ENCODE measurements at places on chromosomes 12 and 14. TPM values are rescaled to one million over a fixed set of nuclear protein-coding genes. Genes with fewer than 3 reads are reported as not detected.
A peak's percentile ranks its signal among the peaks of the same experiment; 100 is the strongest.

Gene CCND2
- 7.1 TPM for total RNA-seq

Gene MYF5
- total RNA-seq, result not detected

Gene CELA1
- not detected for total RNA-seq

Gene ATF7IP
- 23.8 TPM for total RNA-seq

Gene CSRP2
- 64.3 TPM for total RNA-seq

Gene DBX2
- not detected for total RNA-seq

Gene SERPINA10
- total RNA-seq, result not detected

Gene NEMP1
- 10.0 TPM for total RNA-seq

Gene TAS2R9
- not detected for total RNA-seq

Gene STON2
- total RNA-seq, result not detected

Gene CIT
- total RNA-seq, result 18.4 TPM

Gene COX8C
- not detected for total RNA-seq

Gene CLEC4C
- total RNA-seq, result not detected

Gene DAO
- not detected for total RNA-seq

Gene FKBP4
- total RNA-seq, result 51.8 TPM

DNA sequence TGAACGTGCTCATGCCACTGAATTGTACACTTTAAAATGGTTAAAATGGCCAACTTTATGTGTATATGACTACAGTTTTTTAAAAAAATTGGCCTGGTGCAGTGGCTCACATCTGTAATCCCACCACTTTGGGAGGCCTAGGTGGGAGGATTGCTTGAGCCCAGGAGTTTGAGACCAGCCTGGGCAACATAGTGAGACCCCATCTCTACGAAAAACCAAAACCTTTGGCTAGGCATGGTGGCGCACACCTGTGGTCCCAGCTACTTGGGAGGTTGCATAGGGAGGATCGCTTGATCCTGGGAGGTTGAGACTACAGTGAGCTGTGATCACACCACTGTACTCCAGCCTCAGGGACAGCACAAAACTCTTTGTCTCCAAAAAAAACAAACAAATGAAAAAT, 5.3 kb downstream of the BRI3BP start:
- DNase-seq, result no peak

- DNase-seq, result peak; percentile 93
Measured at GRCh38 chr12:92973614-92974013, 44.5 kb upstream of the EEA1 start.

GRCh38 chr12:47356129-47356700, 276.5 kb upstream of the AMIGO2 start:
- no peak for DNase-seq

GRCh38 chr14:34113005-34113511, 162.2 kb upstream of the EGLN3 start:
- DNase-seq, result peak; percentile 86

- peak; percentile 65 for DNase-seq
Measured at GRCh38 chr14:55301437-55302121, 30.4 kb downstream of the FBXO34 start.

DNA sequence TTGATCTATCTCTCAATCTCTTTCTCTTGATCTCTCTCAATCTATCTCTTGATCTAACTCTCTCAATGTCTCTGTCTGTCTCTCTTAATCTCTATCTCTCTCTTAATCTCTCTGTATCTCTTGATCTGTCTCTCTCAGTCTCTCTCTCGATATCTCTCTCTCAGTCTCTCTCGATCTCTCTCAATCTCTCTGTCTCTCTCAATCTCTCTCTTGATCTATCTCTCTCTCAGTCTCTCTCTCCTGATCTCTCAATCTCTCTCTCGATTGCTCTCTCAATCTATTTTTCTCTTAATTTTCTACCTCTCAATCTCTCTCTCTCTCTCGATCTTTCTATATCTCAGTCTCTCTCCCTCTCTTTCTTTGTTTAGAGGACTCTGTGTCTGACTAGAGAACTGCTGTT, 126.7 kb downstream of the BCL11B start:
- DNase-seq, result no peak

- DNase-seq, result no peak
Measured at GRCh38 chr14:87312169-87312893, 680.7 kb downstream of the GALC start.

DNA sequence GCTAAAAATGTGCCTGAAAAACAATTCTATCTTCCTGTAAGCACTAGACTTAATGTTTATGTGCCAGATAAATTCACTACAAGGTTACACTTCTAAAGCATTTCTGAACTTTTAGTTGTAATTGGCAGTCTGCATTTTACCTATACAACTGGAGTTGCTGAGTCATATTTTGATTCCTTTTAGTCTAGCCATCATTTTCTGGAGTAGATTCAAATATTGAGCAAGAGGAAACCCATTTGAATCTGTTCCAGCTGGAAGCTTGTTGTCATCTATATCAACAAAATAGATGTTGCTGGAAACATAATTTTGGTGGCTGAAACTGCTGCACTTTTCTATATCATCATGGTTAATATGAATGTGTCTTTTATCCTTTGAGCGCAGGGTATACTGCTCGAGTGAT, 122.2 kb upstream of the CCDC175 start:
- no peak for DNase-seq

GRCh38 chr12:121443193-121443870, 43.4 kb downstream of the RNF34 start:
- peak; percentile 71 for DNase-seq

DNA sequence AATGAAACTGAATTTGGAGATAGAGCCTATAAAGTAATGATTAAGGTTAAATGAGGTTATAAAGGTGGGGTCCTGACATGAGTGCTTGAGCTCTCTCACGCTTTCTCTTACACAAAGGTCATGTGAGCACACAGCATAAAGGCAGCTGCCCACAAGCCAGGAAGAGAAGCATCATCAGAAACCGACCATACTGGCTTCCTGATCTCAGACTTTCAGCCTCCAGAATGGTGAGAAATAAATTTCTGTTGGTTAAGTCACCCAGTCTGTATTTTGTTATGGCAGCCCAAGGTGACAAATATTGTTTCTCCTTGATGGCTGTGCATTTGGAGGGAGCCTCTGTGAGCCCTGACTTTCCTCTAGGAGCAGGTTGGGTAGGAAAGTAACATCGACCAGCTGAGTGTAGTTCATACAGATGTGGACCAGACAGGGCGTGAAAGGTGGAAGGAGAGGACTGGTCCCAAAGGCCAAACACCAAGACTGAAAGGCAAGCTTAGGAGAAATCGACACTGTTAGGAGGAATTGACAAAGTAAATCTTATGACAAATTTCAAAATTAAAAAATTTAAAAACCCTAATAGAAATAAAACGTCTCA, 97.6 kb upstream of the SLC38A2 start:
- no peak for DNase-seq

- peak; percentile 5 for DNase-seq
Measured at GRCh38 chr12:99154216-99154982, 493.2 kb upstream of the GARIN6 start.

- DNase-seq, result peak; percentile 19
Measured at GRCh38 chr12:21774358-21775132, at the start of gene KCNJ8. TSS of gene KCNJ8 (minus strand) at chr12:21774706. CDS start at chr12:21773616, 1,090 bp downstream.

DNA sequence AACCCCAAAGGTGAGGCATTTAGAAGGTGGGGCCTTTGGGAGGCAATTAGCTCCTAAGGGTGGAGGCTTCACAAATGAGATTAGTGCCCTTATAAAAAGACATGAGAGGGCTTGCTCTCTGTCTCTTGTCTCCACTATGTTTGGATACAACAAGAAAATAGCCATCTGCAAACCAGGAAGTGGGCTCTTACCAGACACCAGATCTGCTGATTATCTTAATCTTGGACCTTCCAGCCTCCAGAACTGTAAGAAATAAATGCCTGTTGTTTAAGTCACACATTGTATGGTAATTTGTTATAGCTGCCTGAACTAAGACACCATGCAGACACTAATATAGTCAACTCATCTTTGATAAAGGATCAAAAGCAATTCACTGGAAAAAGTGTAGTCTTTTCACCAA, 34.4 kb downstream of the TMEM116 start:
- DNase-seq, result no peak

- DNase-seq, result no peak
Measured at GRCh38 chr14:20743556-20743955, 2.1 kb upstream of the EDDM3A start.

- DNase-seq, result peak; percentile 69
Measured at GRCh38 chr14:52279408-52279807, 11.9 kb downstream of the PTGDR start.

DNA sequence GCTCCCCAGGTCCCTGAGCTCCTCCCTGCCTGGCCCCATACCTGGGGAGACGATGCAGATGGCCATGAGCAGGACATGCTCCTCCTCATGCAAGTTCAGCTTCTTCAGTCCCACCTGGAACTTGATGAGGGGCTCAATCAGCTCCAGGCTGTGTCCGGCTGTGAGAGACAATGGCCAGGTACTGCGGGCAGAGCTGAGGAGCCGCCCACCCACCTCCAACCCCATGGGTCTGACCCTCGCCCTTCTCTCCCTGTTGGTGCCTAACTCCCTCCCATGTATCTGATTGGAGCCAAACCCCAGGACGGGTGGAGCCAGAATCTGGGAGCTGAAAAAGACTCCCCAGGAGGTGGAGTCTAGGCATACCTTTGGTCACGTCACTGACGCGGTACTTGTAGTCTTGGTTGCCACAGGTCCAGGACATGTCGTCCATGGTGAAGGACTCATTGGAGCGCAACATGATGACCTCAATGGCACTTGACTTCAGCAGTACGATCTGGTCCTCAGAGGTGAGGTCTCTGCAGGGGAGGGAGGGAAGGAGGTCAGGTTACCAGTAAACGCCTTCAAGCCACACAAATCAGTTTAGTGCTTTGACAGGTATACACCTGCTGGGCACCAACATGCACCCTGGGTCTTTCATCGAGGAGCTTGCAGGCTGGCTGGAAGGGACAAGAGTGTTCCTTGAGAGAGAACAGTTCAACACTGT, 26.7 kb upstream of the HDAC7 start:
- no peak for DNase-seq

DNA sequence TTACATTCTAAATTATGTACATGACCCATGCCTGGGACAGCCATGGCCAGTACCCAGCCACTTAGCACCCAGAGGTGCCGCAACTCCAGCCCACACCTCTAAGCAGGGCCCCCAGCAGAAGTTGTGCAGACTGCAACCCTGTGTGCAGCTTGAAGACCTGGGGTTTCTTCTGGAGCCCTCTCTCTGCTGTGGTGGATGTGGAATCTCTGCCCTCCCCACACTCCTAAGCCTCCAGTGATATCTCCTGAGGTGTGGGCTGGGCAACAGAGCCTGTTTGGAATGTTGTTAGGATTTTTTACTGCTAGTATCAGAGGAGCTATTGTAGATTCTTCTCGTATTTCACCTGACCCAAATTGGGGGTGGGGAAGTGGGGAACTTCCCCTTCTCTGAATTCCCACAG, 59.4 kb upstream of the TUNAR start:
- DNase-seq, result no peak

GRCh38 chr12:101784376-101784775, 45.1 kb upstream of the SYCP3 start:
- DNase-seq, result no peak

- DNase-seq, result peak; percentile 99
Measured at GRCh38 chr12:101935890-101936746, 58.7 kb downstream of the DRAM1 start.

GRCh38 chr14:24171422-24172260, at the start of gene REC8:
TSS of gene REC8 (plus strand) at chr14:24172080. CDS start at chr14:24172553, 473 bp downstream.
- peak; percentile 53 for DNase-seq

DNA sequence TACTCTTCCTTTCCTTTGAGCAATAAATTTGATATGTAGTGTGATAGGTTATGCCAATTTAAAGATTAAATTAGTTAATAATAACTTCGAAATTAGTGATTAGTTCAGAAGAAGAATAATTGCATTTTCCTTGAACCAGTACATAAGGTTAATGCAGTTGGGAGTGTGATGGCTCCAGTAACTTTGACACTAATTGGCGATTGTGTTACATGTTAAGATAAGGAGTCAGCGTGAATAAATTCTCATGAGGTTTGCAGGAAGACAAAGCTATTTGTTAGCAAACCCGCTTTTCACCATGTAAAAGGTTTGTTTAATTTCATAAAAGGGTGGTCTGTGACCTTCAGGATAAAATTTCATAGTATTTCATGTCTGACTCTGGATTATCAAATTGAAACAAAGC, 1226.8 kb downstream of the SLC16A7 start:
- no peak for DNase-seq

DNA sequence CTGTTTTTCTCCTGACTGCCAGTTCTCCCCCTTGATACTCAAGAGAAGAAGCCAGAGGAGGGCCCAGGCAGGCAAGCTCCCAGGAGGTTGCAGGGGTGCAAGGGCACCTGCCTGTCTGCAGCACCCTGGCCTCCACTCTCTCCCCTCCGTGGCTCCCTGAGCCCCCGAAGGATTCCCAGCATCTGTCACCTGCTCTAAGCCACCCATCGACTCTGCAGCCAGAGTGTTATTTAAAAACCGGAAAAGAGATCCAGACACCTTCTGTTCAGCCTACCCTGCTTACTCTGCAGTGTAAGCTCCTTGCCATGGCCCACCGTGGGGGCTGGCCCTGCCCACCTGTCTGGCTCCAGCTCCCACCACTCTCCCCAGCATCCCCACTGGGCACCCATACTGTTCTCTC, 121.4 kb downstream of the KSR2 start:
- no peak for DNase-seq

GRCh38 chr12:130990034-130990433, 36.3 kb downstream of the ADGRD1 start:
- DNase-seq, result no peak

DNA sequence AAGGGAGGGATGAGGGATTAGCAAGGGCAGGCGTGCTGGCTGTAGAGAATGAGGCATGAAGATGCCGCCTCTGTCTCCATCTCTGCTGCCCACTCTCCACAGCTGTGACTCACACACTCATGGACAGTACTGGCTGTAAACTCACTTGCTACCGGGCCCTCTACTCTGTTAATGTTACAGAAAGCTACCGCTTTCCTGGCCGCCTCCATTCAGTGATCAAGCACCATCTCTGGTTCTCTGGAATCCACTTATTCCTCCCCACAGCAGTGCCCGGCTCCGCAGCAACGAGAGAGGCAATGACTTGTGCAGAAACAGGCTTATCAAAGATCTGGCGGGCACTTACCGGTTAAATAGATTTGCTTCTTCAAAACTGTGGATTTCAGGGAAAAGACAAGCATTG, 34.8 kb downstream of the AMN start:
- DNase-seq, result no peak

- peak; percentile 81 for DNase-seq
Measured at GRCh38 chr12:103829092-103829491, 11.9 kb downstream of the NT5DC3 start.

DNA sequence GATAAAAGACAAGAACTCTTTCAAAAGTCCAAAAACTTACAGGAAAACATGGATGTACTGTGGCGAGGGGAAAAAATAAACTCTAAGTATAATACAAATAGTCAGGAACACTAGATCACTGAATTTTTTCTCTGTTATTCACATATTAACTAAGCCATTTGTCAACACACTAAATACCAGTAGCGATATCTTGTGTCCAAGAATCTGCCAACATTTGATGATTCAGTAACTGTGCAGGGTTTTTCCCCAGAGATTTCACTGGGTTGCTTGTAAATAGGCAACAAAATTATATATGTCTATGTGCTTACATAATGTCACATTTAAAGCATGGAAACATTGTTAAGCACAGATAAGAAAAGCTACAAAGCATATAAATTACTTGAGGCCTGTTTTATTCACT, 205.9 kb downstream of the KIF21A start:
- peak; percentile 91 for DNase-seq

GRCh38 chr12:12881151-12881909, 10.0 kb upstream of the GPRC5A start:
- peak; percentile 41 for DNase-seq

Measured in fibroblast of villous mesenchyme (primary cell).